Pancreas (tissue), 10 donors: ENCODE measurements at places on chromosomes 2 and 18.

DNA sequence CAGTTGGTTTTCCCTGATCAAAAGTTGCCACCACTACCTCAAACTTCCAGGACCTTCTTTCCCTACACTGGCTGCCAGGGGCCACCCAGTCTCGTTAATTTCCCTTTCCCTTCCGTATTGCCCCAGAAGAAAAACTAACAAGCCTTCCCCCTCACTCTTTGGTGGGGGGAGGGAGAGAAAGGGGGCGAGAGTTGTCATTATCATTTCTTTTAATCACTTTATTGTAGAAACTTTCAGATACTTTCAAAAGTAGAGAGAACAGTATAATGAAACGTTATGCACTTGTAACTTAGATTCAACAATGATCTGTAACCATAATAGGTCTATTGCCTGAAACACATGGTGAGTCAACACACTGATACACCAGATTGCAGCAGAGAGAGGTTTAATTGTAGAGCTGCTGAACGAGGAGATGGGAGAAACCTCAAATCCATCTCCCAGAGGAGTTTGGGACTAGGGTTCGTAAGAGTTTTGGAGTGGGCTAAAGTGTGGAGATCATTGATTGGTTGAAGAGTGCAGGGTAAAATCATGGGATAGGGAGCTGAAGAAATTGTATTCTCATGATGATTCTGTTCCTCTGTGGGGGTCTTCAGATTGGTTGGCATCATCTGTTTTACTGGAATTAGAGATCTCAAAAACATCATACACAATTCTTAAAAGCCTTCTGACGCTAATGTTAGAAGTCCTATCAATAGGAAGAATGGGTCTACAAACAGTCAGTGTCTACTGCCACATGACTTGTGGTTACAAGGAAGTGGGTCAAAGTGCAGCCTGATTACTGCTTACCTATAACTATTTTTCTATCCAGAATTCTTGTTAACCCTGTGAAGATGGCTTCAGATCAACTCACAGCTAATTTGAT lies 2.6 kb upstream of the RNF149 start:
- DNase-seq, result no peak

DNA sequence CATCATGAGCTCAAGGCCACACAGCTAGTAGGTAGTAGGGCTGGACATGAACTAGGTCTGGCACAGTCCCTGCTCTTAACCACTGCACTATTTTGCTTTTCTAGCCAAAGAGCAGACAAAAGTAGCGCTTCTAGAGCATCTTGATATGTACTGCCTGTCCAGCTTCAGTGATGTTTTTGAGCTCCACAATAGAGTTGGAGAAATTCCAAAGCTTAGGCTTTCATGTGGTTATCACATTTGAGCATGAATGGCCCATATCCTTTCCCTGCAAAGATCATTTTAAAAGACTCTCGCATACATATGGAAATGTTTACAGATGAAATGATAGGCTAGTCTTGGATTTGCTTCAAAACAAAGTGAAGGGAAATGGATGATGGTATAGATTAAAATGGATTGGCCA lies 128.7 kb downstream of the MAP3K20 start:
- no peak for DNase-seq

DNA sequence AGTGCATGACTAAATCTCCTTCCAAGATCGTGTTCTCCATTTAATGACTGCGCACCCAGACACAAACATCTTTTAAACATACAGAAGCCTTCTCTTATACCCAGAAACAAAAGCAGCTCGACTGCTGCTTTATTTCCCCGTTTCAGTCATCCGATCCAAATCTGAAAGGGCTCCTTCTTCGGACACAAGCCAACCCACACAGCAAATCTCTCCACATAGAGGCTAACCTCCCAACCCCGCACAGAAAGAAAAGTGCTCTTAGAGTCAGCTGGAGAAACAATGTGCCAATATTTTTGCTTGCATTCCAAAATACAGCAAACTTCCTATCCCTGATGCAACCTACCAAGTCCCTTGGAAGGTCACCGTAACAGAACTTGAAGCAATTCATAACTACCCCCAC lies 29.1 kb downstream of the GAREM1 start:
- DNase-seq, result no peak

DNA sequence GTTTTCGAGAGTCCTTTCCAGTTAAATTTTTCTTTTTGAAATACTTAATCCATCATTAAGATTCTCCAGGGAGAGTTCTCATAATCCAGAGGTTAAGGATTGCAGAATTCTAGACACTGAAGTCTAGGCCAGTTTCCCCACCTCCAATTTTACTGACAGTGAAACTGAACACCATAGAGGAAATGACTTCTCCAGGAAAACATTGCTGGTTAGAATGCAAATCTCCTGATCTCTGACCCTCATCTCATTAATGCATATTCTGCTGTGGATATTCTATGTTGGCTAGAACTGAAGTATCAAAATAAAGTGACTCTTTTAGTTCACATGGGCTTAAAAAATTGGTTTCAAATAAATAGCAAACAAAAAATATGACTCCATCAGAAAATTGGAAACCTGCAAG lies 105.8 kb upstream of the UGP2 start:
- no peak for DNase-seq

DNA sequence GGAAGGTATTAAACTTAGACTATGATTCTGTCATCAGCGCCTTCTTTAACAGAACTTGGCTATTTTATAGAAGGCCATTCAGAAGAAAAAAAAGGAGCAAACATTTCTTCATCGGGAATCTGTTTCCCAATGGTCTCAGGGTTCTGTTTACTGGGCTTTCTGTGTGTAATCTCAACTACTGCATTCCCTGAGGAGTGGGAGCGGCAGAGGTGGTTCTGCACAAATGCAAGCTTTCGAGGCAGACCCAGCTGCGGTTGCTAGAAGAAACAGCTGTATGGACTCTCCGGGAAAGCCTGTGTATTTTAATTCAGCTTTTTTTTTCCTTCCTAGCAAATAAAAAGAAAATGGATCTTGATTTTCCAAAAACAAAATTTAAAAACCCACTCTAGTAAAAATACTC lies 250.7 kb downstream of the NAPG start:
- no peak for DNase-seq

- no peak for DNase-seq
Observed at GRCh38 chr2:226135861-226136548, 663.6 kb downstream of the IRS1 start.

DNA sequence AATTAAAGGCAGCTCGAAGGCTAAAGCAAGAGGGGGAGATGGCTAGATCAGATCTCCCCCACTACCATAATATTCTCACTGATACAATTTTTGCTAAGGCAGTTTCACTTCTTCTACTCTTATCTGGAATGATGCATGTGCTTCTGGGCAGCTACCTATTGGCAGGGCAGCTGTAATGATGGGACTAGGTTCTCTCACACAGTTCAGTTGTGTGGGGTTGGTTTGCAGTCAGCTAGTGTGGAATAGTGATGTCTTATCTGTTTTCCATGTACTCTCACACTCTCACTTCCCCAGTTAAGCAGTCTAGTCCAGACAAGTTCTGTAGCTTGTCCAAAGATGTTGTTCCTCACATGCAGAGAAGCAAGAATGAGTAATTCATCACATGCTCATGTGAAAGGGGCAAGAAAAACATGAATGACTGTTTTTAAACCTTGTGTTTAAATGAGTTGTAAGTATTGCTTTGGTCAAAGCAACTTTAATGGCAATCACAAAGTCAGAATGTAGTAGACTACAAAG lies 836.1 kb downstream of the CBLN2 start:
- DNase-seq, result no peak

DNA sequence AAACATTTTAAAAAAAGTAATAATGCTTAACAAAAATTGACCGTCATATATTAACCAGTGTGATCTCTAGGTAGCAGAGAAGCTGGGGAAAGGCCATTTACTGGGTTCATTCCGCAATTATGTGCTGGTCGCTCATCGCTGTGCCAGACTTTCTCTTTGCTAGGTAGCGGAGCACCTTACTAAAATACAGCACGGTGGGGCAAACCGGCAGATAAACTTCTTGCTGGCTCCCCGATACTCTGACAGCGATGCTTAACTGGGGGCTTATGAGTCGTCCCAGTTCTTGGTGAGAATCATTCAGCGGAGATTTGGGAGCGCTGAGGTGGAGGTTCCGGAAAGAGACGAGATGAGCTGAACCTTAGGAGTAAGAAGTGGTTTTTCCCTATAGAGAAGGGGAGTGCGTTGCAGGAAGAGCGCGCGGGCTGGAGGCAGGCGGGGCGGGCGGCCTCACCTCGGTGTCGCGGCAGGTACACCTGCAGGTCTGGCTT lies 605 bp downstream of the C2orf68 start:
- no peak for DNase-seq

DNA sequence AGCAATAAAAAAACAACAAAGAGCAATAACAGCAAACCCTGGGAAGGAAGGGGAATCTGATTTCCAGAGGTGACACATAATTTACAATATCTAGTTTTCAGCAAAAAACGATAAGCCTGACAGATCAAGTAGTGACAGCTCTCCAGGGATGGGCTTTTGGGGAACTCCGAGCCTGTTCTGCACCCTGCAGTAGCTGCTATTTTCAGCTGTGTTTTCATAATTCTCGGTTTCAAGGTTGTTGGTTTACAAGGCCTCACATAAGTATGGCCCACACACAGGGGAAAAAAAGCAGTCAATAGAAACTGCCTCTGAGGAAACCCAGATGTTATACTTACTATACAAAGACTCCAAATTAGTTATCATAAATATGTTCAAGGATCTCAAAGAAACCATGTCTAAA lies 67.7 kb upstream of the CTLA4 start:
- no peak for DNase-seq

DNA sequence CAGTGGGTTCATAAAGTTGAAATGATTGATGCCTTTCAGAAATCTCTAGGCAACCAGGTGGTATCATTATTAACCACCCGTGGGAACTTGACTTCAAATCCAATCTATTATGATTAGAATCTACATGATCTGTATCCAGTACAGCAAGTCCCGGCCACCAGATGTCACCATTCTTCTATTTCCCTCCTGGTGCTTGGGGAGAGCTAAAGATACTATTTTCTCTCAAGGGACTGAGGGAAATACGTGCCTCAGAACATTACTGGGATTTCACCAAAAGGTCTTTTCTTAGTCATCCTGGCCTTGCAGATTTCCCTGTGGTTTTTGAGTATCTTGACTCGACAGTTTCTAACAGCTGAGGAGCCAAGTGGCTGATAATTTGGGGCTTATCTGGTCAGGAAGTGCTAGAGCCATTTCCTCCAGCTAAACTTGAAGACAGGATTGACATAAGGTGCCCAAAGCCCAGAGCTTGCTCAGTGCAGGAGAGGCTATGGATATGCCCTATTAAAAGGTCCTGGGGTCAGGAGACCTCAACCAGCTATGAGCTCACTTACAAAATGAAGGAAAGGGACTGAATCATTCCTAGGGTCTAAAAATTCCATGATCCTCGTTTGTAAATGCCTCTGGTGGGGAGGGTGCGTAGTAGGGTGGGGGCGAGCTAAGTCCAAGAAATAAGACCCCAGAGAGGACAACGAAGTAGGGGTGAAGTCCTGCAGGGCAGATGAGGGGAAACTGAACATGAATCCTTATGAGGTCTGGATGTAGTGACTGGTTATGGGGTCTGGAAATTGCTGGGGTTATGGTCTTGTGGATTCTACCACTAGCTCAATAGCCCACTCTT lies 135.4 kb upstream of the MGAT5 start:
- DNase-seq, result no peak

- DNase-seq, result no peak
Observed at GRCh38 chr2:179985163-179985820, 21.8 kb downstream of the CWC22 start.

DNA sequence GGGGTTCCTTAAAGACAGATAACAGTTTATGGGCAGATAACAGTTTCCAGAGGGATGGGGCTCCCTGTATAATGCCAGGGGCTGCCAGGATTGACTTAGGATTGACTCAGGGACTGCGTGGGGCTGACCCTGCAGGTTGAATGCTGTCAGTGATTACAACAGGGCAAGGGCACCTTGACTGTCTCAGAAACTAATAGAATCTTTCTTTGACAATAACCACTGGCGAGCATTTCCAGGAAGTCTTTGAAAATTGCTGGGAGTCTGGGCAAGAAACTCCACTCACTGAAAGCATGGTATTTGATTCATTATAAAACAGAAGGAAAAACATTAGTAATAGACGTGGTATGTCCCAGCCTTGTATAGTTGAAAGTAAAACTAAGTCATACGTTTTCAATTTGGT lies 101.0 kb downstream of the GPD2 start:
- no peak for DNase-seq

DNA sequence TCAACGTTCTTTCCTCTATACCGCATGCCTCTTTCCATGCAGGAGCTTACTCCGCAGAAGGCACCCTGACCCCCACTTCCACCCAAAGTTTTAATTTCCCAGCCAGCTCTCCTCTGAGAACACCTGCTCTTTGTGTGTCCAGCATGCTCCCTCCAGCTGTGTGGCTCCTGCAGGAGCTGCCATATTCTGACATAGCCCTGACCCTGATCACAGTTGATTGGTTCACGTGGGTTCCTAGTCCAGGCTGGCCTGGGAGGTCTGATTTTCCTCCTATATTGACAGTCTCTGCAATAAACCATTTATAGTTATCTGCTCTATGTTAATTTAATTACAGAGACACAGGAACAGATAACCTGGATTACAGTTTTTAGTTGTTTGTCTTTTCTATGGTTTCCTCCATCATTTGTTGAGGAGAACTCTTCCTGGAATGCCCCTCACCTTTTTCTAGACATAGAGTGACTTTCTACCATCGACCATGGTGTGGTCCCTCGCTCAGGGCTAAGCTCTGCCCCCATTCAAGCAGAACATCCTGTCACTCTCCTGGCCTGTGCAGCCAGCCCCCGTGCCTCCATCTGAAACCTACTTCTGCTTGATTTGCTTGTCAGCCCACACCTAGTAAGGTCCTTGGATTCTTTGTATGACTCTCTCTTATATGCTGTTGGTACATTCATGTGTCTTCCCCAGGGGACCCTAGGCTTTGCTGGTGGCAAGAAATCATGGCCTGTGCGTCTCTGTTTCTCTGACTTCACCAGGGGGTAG lies 231.5 kb downstream of the LPIN1 start:
- DNase-seq, result no peak

DNA sequence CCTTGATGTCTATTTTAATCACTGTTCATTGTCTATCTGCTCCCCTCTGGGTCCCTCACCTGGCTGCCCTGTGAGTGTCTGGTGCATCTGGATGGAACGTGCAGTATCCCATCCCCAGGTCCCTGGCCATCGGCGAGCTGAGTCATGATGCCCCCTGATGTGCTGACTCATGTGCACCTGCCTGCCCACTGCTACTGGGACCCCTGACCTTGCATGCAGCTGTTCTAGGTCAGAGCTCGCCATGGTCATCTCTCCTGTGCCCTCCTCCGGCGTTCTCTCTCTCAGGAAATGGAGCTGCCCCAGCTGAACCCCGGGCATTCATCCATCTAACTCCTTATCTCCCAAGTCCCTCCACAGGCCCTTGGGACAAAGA lies 516.2 kb upstream of the HS6ST1 start:
- DNase-seq, result no peak

DNA sequence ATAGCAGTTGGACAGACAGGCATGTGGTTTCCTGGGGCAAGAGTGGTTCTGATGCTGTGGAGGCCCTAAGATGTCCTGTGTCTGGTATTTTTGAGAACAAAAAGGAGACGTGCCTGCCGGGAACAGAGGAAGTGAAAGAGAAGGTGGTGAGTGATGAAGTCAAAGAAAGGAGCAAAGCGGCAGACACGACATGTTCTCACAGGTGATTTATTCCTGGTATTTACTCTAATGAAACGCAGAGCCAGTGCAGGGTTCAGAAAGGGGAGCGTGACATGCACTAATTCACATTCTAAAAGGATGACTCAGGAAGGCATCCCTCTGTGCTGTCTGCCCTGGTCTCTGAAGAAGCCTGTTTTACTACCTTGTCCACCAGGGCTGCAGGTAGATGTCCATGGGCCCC lies 211.0 kb downstream of the KCNE4 start:
- DNase-seq, result no peak

- no peak for DNase-seq
Observed at GRCh38 chr2:223488814-223489213, 113.3 kb downstream of the SCG2 start.

GRCh38 chr2:164485541-164485940 lies 135.7 kb downstream of the GRB14 start:
- DNase-seq, result no peak
